A549 treated with Hydrocortisone at 1 μM for 4 hours (cell line): ENCODE measurements at places on chromosomes 4 and X. TPM values are rescaled to one million over a fixed set of nuclear protein-coding genes. Genes with fewer than 3 reads are reported as not detected.

RBM47 gene
- 19.6 to 28.3 TPM (median 25.4 TPM) in 5 replicates for total RNA-seq

HSFX4 gene
- 0.09 TPM in 1 of 5 replicates, not detected in the others for total RNA-seq

HSPA4L gene
- 6.2 to 9.4 TPM (median 6.6 TPM) in 5 replicates for total RNA-seq

SSX4B gene
- not detected in 5 replicates for total RNA-seq

SORCS2 gene
- total RNA-seq, result 3.0 to 5.8 TPM (median 4.4 TPM) in 5 replicates

MAGEA10 gene
- total RNA-seq, result 0.05 TPM in 1 of 5 replicates, not detected in the others

DCHS2 gene
- 0.01 TPM in 1 of 5 replicates, not detected in the others for total RNA-seq

GAGE2A gene
- not detected in 5 replicates for total RNA-seq

PLRG1 gene
- 53.0 to 64.9 TPM (median 60.4 TPM) in 5 replicates for total RNA-seq

FRG2 gene
- 0.07 to 0.08 TPM in 2 of 5 replicates, not detected in the others for total RNA-seq

MAB21L2 gene
- not detected in 5 replicates for total RNA-seq

RENBP gene
- 0.10 to 0.36 TPM (median 0.18 TPM) in 4 of 5 replicates, not detected in the other for total RNA-seq

SMIM31 gene
- 0.16 to 0.25 TPM (median 0.22 TPM) in 3 of 5 replicates, not detected in the others for total RNA-seq

ADH1C gene
- not detected in 5 replicates for total RNA-seq

SPANXD gene
- 0.18 to 0.48 TPM in 2 of 5 replicates, not detected in the others for total RNA-seq

FAT1 gene
- total RNA-seq, result 130 to 217 TPM (median 151 TPM) in 5 replicates

HTN1 gene
- total RNA-seq, result not detected in 5 replicates

PABPC4L gene
- 0.02 to 0.14 TPM (median 0.07 TPM) in 5 replicates for total RNA-seq

ATP1B4 gene
- 0.01 TPM in 1 of 5 replicates, not detected in the others for total RNA-seq

DGKK gene
- total RNA-seq, result not detected in 5 replicates

ATP8A1 gene
- total RNA-seq, result 0.02 to 0.10 TPM (median 0.08 TPM) in 5 replicates

TREX2 gene
- total RNA-seq, result 1.2 to 1.8 TPM (median 1.5 TPM) in 5 replicates

HSD17B13 gene
- 0.05 to 0.08 TPM in 2 of 5 replicates, not detected in the others for total RNA-seq

SSX3 gene
- not detected in 5 replicates for total RNA-seq

HMX1 gene
- total RNA-seq, result 0.09 to 0.13 TPM (median 0.10 TPM) in 4 of 5 replicates, not detected in the other

TLR10 gene
- total RNA-seq, result 0.03 TPM in 2 of 5 replicates, not detected in the others

CENPU gene
- 21.0 to 25.0 TPM (median 23.4 TPM) in 5 replicates for total RNA-seq

AADAT gene
- total RNA-seq, result 7.4 to 8.7 TPM (median 8.4 TPM) in 5 replicates

PGAM4 gene
- total RNA-seq, result 0.17 to 0.37 TPM (median 0.22 TPM) in 4 of 5 replicates, not detected in the other

PITX2 gene
- total RNA-seq, result 0.68 to 1.0 TPM (median 0.82 TPM) in 5 replicates

DCAF8L2 gene
- total RNA-seq, result not detected in 5 replicates

UGT2B17 gene
- not detected in 5 replicates for total RNA-seq
